Body of pancreas (tissue), 4 donors: ENCODE measurements at places on chromosomes 6 and 20. TPM values are rescaled to one million over a fixed set of nuclear protein-coding genes. Genes with fewer than 3 reads are reported as not detected.

Gene SMOC2
- total RNA-seq, result 22.7 TPM

- DNase-seq, result no peak
These were observed 43.6 kb upstream of the SLC32A1 start for GRCh38 chr20:38680500-38681306.

DNA sequence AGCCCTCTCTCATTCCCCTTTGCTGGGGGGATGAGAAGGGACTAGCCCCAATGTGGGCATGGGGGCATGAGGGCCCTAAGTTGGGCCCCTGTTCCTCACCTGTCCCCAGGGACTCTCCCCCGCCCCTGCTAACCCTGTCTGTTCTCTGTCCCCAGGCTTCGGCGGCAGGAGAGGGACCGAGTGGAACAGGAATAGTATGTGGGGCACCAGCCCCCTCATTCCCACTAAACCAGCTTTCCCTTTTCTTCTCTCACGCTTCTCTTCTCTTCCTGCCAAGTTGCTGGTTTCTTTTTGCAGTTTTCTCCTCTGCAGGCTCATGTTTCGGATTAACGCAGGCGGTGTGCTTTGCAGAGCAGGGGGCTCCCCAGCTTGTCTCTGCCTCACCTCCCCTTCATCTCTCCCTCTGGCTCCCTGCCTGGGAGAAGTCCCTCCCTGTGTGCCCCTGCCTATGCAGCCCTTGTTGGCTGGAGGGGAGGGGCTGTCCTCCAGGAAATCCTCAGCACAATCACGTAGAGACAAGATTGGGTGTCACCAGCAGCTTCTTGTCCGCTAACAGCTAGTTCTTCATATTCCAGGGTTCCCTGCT is 7.9 kb downstream of the TMEM63B start:
- DNase-seq, result no peak

Gene SLC25A27
- 36.8 TPM for total RNA-seq

Gene ESR1
- 4.3 TPM for total RNA-seq

Gene LPIN3
- total RNA-seq, result 11.9 TPM

Gene CFAP61
- total RNA-seq, result not detected

DNA sequence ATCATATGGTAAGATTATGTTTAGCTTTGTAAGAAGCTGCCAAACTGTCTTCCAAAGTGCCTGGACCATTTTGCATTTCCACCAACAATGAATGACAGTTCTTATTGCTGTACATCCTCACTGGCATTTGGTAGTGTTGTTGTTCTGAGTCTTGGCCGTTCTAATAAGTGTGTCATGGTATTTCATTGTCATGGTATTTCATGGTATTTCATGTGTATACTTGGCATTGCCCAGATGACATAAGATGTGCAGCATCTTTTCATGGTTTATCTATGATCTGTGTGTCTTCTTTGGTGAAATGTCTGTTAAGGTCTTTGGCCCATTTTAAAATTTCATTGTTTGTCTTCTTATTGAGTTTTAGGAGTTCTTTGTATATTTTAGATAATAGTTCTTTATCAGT is 224.4 kb downstream of the BCAS1 start:
- no peak for DNase-seq

Gene NEU1
- 29.3 TPM for total RNA-seq

Gene NKAPL
- total RNA-seq, result not detected

DNA sequence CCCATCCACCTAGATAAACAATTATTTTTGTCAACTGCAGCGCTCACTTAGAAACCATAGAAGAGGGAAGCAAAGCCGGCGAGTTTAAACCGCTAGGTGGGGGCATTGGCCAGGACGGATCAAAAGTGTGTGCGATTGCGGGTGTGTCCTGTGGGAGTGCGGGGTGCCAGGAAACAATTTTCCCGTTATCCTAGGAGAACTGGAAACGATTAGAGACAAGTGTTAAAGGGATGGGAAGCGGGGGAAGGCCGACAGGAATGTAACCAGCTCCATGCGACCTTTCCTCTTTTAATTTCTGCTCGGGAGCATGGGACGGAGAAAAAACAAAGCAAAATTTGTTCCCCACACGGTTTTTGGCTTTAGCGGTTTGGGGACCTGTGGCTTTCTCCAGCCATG is 2.8 kb upstream of the HTR1B start:
- peak; percentile 63 for DNase-seq

DNA sequence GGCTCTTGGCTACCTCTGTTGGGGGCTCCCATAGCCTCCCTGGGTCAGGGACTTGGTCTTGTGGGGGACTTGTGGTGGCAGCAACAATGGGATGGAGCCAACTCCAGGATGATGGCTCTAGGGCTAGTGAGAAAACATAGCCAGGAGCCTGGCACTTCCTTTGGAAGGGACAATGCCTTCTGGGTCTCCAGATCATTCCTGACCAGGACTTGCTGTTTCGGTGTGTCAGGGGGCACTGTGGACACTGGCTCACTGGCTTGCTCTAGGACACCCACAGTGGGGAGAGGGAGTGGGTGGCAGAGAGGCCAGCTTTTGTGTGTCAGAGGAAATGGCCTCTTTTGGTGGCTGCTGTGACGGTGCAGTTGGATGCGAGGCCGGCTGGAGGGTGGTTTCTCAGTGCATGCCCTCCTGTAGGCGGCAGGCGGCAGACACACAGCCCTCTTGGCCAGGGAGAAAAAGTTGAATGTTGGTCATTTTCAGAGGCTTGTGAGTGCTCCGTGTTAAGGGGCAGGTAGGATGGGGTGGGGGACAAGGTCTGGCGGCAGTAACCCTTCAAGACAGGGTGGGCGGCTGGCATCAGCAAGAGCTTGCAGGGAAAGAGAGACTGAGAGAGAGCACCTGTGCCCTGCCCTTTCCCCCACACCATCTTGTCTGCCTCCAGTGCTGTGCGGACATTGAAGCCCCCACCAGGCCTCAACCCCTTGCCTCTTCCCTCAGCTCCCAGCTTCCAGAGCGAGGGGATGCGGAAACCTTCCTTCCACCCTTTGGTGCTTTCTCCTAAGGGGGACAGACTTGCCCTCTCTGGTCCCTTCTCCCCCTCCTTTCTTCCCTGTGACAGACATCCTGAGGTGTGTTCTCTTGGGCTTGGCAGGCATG is 9.2 kb downstream of the VEGFA start:
- DNase-seq, result no peak

- no peak for DNase-seq
These were observed 107.9 kb upstream of the VGLL2 start for GRCh38 chr6:117157448-117157847.

GRCh38 chr20:14544688-14545087 is 207.3 kb upstream of the FLRT3 start:
- DNase-seq, result no peak

DNA sequence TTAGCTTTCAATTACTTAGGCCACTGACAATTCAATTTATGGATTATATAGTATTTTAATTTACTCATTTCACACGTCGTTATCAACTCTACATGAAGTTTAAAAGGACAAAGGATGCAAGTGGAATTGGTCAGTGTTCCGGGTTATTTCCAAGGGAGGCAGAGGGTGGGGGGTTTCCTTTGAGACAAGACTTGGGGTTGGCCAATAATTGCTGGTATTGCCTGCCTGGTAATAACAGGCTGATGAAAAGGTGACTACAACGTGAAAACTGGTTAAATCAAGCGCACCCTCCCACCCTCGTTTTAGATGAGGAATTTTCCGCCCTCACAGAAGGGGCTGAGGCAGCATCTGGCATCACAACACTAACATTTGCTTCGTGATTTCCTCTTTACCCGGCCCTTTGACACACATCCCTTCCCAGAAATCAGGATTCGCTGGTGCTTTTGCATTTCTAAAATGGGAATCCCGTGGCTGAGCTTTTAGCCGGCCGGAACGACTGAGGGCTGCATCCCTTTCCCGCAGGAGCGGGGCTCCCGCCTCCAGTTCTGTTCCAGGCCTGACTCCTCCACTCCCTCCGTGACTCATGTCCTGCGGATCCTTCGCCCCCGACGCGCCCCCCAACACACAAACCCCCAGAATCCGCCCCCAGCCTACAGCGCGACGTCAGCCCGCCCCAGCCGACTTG is 999 bp upstream of the PIM1 start:
- DNase-seq, result no peak

DNA sequence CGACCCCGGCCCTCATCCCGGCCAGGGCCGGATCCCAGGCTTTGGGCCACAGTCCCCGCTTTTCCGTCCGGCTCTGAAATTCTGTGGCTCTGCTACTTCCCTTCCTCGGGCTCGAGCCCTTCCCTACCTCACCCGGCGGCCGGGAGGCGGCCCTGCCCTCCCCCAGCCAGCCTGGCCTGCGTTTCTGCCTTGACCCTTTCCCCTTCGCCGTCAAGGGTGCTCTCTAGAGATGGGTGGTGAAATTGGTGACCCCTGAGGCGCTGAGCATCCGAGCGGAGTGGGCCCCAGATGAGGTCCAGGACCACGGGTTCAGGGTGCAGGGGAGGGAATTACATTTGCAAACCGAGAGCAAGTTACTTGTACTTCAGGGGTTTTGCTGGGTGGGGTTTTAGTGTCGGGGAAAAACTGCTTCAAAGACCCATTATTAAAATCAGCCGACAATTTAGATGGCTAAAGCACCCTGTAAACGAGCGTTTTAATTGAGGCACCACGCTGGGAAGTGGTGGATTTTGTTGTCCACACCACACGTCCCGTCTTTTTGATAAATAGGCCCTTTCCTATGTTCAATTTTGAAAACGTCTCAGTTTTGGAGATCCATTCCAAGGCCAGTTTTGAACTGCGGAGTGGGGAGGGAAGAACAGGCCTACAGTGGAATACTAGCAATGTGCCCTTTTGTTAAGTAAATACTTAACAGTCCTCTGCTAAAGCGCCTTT is 9.9 kb downstream of the TFAP2A start:
- no peak for DNase-seq

GRCh38 chr20:51385646-51386530 is 156.6 kb downstream of the NFATC2 start:
- DNase-seq, result no peak

Gene TREML1
- total RNA-seq, result not detected

- no peak for DNase-seq
These were observed 589.4 kb downstream of the RFPL4B start for GRCh38 chr6:112936504-112936903.

Gene NOL7
- total RNA-seq, result 164 TPM

Gene LY6G5C
- not detected for total RNA-seq

DNA sequence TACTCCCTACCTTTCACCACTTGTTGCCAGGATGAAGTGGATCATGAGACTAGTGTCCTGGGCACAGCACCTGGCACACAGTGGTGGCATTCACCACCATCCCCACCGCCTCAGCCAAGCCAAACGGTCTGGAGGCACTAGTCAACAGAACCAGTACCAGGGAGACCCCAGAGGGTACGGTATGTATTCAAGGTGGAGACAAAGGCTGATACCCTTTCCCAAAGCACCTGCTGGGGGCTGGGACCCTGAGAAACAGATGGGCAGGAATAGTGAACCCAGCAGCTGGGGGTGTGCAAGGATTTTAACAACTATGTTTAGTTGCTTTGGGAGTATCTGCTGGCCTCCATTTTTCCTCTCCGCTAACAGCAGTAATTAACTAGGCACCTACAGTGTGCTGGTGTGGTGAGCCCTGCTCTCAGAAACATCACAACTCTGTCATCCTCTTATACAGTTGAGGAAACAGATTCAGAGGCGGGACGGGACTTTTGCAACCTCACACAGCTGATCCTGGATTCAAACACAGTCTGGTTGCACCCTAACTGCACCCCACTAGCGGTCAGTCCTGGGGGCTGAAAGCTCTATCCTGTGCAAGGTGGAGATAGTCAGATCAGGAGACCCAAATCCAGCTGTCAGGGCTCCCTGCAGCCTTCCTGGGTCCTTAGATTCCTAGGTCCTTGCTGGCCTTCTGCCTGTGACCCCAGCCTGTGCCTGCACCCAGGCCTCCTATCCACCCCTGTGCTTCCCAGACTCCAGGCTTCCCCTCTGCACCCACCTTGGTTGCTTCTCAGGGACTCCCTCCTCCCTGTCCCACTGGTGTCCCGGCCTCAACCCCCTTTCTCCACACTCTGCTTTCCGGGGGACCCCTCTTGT is 1.2 kb downstream of the SNTA1 start:
- no peak for DNase-seq

DNA sequence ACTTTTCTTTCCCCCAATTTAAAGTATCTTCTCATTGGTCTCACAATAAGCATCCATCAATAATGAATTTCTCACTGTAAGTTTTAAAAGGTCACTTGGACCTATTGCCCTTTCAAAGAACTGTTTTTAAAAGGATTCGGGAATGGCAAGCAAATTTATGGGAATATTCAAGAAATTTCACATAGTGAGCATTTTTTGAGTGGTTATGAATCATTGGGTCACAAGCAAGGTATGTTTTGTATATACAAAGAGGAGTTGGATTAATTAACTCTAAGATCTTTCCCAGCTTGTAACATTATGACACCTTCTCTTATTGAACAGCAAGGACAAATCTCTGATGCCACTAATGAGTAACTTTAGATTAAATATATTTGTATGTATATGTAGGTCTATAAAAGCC is 165.0 kb downstream of the MOXD1 start:
- DNase-seq, result no peak

GRCh38 chr20:13322198-13322597 is 101.1 kb downstream of the ISM1 start:
- no peak for DNase-seq

- DNase-seq, result no peak
These were observed 55.6 kb upstream of the MPC1 start for GRCh38 chr6:166438211-166438861.

GRCh38 chr6:25239059-25239458 is 40.1 kb upstream of the CARMIL1 start:
- no peak for DNase-seq

- no peak for DNase-seq
These were observed 60.0 kb upstream of the TNFAIP3 start for GRCh38 chr6:137806914-137807682.

DNA sequence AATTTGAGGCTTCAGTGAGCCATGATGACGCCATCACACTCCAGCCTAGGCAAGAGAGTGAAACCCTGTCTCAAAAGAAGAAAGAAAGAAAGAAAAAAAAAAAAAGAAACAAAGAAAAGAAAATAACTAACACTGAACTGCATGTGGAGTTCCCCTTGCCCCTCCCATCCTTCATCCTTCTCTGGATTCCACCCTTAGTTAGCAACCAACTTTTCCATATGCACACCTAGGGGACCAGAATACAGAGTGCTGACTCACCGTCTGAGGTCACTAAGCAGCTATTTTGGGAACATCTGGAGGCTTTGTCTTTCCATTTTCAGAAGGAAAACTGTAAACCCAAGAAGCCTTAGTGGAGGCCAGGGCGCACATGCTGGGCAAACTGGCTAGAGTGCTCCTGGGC is 257.4 kb downstream of the MAFB start:
- DNase-seq, result no peak

DNA sequence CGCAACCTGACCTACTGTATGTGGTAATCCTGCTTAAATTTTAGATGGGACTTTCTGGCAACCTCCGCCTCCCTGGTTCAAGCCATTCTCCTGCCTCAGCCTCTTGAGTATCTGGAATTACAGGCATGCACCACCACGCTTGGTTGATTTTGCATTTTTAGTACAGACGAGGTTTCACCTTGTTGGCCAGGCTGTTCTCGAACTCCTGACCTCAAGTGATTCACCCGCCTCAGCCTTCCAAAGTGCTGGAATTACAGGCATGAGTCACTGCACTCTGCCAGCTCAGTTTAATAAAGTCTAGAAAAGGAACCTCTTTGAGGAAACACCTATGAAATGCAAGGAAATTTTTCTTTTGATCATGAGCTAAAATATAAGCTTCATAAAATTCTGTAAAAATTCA is 9.0 kb upstream of the PLCB4 start:
- no peak for DNase-seq
